ENCODE measurements at places on chromosomes 4 and X. TPM values are rescaled to one million over a fixed set of nuclear protein-coding genes. Genes with fewer than 3 reads are reported as not detected.
A peak's percentile ranks its signal among the peaks of the same experiment; 100 is the strongest.

GRCh38 chr4:9691238-9692065 is 90.0 kb upstream of the DRD5 start:
- DNase-seq, result peak; percentile 43

GRCh38 chr4:8215001-8215427 is 15.9 kb downstream of the SH3TC1 start:
- no peak for DNase-seq

The CT83 gene
- total RNA-seq, result not detected

DNA sequence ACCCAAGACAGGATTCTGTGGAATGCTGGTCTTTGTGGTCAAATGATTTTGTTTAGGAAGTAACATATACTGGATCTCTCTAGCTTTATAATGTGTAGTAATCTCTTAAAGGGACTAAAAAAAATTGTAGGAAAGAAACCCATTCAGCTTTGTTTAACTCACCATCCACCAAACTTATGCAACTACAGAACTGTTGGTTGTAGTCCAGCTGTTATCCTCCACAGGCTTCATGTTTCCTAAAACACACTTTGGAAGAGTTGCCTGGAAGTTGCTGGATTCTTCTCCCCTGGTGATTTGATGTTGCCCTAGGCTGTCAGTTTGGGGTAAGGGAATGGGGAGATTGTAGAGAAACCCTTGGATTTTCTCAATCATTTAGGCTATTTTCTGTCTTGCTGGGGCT is 89.3 kb downstream of the RLIM start:
- DNase-seq, result no peak

The GPC4 gene
- total RNA-seq, result 1.4 TPM

GRCh38 chr4:20408611-20409010 is 156.9 kb downstream of the SLIT2 start:
- no peak for DNase-seq

DNA sequence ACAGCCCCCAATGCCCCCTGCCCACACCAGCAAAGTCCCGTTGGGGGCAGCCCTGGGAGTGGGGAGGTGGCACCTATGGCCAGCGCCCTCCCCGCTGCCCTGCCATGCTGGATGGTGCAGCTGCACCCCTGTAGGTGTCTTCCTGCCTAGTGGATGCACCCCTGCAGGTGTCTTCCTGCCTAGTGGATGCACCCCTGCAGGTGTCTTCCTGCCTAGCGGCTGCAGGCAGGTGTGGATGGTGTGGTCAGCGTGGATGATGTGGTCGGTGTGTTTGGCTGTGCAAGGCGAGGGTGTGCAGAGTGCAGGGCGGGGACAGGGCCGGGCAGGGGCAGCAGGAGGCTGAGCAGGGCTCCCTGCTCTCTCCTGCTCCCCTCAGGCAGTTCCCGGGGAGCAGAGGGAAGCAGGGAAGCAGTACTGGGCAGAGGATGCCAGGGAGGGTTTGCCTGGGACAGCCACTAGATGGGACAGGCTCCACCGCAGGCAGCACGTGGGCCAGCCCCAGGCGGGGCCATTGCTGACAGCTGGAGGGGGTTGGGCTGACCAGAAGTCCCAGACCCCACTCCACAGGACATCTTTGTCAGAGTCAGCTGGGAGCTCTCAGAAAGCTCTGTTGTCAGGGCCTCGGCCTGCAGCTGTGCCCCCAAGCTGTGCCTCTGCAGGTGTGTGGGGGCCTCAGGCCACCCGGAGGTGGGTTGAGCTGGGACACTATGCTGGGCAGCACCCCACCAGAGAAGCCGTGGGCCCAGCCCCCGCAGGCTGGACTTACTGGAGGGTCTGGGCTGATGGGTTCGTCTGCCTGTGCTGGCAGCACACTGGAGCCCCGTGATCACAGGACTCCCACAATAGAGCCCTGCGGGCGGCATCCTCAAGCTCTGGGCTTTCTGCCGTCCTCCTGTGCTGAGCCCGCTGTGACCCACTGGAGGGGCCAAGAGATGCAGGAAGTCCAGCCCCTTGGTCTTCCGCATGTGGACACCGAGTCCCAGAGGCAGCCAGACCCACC is 23.7 kb downstream of the DOK7 start:
- DNase-seq, result no peak

DNA sequence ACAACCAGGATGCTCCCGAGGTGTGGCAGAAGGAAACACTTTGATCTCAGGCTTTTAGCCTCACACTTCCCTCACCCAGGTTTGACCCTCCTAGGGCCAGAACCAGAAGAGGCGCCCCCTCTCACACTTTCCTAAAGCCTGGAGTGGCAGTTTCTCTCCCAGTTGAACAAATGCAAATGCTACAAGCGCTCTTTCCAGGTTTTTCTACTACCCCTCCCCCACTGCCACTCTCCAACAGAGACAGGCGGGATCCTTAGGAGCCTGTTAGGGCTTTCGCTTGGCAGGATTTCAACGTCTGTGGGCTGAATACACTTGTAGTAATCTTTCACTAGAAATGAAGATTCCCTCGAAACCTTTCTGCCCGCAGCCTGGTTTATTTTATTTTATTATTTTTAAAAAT is 2.4 kb downstream of the TSC22D3 start:
- DNase-seq, result no peak

DNA sequence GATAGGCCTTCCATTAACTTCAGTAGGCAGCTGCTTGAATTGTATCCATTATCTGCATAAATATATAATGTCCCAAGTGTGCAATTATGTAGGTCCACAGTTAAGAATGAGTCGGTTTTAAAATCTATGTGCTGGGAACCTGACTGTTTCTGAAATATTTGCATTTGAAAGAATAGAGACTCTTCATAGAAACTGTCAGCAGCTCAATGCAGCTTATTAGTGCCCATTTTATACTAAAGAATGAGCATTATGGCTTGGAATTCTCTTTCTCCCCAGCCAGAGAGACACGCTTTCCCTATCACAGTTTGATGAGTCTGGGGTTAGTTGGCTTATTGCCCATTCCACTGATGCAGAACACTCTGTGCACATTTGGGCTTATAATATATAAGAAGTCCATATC is 202.0 kb upstream of the PCDH7 start:
- no peak for DNase-seq

The SPANXB1 gene
- not detected for total RNA-seq

GRCh38 chrX:20227116-20227515 is 39.6 kb downstream of the RPS6KA3 start:
- no peak for DNase-seq

The DUSP21 gene
- total RNA-seq, result not detected

The SCRG1 gene
- total RNA-seq, result not detected

The SPON2 gene
- total RNA-seq, result 1.8 TPM

DNA sequence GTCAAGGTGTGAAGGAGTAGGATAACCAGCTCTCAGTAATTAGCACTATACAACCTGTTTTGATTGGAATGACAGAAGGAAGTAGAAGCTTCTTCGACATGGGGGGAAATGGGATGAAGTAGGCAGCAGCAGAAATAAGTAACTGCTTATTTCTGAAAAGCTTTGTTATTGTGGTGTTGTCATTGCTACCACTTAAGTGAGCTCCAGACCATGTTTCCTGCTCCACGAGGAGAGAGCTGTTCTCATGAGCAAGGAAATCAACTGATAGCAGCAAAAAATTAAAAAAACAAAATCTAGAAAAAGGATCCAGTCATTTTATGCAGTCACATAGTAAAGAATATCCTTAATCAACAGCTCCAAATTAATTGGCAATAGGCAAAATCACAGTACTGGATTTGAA is 106.1 kb upstream of the TLL1 start:
- no peak for DNase-seq

- no peak for DNase-seq
Observed at GRCh38 chr4:82053396-82053795, 320.4 kb downstream of the HNRNPD start.

The ELF4 gene
- 48.0 TPM for total RNA-seq
